ENCODE measurements at places on chromosomes 5 and 9. TPM values are rescaled to one million over a fixed set of nuclear protein-coding genes. Genes with fewer than 3 reads are reported as not detected.

The CDH18 gene
- total RNA-seq, result not detected

The ZNF618 gene
- 11.3 TPM for total RNA-seq

The LRRC19 gene
- total RNA-seq, result not detected

The ENTREP1 gene
- total RNA-seq, result 0.48 TPM

The PKN3 gene
- total RNA-seq, result 14.6 TPM

The FCN2 gene
- total RNA-seq, result not detected

The JAKMIP2 gene
- not detected for total RNA-seq

The C9orf152 gene
- total RNA-seq, result not detected

The PKD2L2 gene
- total RNA-seq, result 0.03 TPM

The IFNK gene
- total RNA-seq, result not detected

The DND1 gene
- total RNA-seq, result 0.82 TPM

The GNA14 gene
- total RNA-seq, result not detected

The ICE1 gene
- 22.7 TPM for total RNA-seq

The FYB1 gene
- total RNA-seq, result 14.4 TPM

The TAF11L13 gene
- not detected for total RNA-seq

The TLX3 gene
- not detected for total RNA-seq

The FAM78A gene
- total RNA-seq, result 1.1 TPM

The STARD4 gene
- total RNA-seq, result 6.4 TPM

The PCDHGB3 gene
- 0.35 TPM for total RNA-seq

The PNPLA7 gene
- total RNA-seq, result 0.75 TPM

Measured in A549 treated with CpdA at 1 μM for 4 hours (cell line).